ENCODE measurements at places on chromosomes 7 and 10.
A peak's percentile ranks its signal among the peaks of the same experiment; 100 is the strongest.

DNA sequence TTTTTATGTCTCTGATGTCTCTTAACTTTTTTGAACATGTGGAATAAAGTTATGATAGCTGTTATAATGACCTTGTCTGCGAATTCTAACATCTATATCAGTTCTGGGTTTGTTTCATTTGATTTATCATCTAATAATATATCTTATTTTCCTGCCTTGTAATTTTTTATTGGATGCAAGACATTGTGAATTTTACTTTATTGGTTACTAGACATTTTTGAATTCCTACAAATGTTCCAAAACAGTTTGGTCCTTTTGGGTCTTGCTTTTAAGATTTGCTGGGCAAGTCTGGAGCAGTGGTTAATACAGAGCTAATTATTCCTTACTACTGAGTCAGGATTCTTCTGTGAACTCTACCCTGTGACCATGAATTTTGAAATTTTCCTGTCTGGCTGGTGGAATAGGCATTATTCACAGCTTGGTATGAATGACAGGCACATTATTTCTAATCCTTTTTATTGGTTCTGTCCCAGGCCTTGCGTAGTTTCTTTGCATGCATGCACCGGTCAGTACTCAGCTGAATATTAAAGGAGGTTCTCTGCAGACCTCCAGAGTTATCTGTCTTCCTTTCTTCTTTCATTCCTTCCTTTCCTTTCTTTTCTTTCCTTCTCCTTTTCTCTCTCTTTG lies 9.0 kb downstream of the CUTC start:
- DNase-seq: no peak

GRCh38 chr10:95217476-95217875 lies 23.4 kb downstream of the ACSM6 start:
- DNase-seq: peak; percentile 56

DNA sequence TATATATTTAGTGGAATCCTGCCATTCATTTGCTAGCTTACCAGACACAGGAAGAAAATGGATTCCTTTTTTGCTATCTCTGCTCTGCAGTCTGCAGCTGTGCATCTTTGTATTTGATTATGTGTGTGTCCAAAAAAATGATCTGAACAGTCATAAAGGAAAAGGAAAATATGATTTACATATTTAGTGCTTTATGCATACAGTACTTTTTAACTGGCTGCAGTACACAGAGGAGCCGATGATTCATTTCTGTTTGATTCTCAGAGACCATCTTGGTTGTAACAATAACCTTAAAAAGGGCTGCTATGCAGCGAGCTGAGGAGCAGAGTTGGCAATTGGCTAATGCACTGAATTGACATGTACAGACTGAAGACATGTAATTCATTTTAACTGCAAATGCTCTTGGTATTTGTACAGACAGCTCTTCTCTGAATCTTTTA lies 151.3 kb upstream of the FZD1 start:
- DNase-seq: no peak

DNA sequence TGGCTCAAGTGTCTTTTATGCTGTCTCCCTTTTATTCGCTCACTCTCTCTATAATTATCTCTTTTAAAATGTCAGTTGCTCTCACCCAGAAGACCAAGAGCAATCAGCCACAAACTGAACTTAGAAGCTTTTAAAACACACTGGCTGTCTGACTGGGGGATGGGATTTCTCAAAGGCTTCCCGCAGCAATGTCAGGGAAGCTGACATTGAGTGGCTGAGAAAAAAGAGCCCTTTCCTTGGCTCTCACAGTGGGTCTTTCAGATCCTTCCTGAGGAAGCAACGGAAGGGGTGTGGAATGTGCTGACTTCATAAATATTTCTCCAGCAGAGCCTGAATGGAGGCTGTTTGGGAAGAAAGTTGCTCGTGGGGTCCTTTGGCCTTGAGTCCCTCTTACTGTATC lies 445.7 kb upstream of the C7orf33 start:
- DNase-seq: no peak

DNA sequence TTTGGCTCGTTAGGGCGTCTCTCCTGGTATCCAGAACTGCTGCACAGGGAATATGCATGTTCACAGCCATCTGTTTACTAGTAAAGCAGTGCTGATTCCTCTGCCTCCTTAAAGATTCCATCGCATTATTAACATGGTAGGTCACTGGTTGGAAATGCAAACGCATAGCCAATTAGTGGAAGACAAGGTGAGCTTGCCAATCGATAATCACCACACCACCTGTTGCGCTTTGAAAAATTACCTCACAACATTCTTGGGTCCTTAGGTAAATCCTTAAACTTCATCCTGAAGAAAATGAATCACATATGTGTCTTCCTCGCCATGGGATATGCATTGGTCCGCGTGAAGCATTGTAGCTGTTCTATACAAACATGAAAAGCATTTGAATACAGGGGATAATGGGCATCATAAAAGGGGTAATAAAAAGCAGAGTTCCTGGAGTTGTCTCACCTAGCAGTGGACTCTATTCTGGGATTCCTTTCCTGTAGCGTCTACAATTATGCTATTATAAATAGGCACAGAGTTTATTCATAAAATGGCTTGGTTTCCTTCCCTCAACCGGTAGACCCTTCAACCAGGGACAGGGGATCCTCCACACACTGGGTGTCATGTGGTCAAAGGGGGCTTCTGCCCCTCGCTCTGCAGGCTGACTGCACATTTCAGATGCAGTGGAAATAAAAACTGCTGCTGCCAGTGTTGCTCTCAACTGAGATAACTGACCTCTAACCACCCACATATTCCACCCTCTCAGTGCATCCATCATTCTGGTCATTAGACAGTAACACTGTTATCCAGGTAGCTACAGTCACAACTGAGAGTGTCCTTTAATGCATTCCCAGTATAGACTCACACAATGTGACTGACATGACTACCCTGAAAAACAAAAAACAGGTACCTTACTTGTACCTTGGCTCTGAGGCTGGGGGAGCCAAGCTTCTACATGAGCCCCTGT lies 389.2 kb upstream of the NFE2L3 start:
- DNase-seq: no peak

DNA sequence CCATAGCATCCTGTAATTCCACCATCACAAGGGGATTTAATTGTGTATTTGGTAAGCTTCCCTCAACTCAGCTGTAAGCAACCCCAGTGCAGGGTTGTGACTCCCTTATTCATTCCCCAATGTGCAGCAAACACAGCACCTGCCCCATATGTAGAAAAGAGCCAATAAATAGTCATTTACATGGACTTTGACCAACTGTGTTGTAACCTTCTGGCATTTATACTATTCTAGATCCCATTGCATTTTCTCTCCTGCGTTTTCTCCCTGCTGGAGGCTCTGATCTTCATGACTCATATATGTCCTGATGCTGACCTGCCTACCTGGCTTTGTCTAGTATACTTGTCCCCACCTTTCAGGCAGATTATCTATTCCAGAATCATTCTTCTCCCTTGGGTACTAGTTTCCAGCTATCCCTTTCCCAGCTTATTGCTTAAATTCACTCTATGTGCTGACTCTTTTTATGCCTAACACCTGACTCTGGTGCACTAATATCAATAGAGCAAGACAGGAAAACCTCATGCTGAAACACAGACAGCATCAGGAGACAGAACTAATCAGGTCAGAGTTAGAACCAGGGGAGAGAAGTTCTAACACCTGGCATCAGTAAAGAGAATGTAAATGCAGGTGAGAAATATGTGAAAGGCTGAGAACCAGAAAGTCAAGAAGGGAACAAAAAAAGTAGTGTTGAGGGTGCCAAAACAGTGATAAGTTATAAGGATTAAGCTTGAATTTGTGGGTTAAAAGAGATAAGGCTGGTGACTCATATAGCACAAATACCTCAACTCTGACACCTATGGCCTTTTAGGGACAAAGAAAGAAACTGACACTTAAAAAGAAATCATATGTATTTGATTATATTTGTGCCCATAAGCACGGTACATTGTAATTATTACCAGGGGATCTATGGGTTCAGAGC lies 402.7 kb downstream of the IPMK start:
- DNase-seq: no peak

GRCh38 chr10:100174699-100175677 lies 10.8 kb downstream of the ERLIN1 start:
- DNase-seq: no peak

GRCh38 chr7:1857487-1858421 lies 187.7 kb downstream of the ELFN1 start:
- no peak for DNase-seq

All from GM23248 (cell line).